Heart right ventricle (tissue), 16 donors: ENCODE measurements at places on chromosomes 12 and 14. TPM values are rescaled to one million over a fixed set of nuclear protein-coding genes. Genes with fewer than 3 reads are reported as not detected.

The HHIPL1 gene
- 0.59 TPM for polyA plus RNA-seq

The YARS2 gene
- 15.6 TPM for polyA plus RNA-seq

The SPIC gene
- not detected for polyA plus RNA-seq

The ADAM21 gene
- polyA plus RNA-seq: not detected

The ABCC9 gene
- polyA plus RNA-seq: 21.1 TPM

The SLC16A7 gene
- 6.0 TPM for polyA plus RNA-seq

- DNase-seq: no peak
Measured at GRCh38 chr12:32159925-32160324, 53.3 kb downstream of the BICD1 start.

GRCh38 chr12:47004634-47005033 lies 74.8 kb upstream of the PCED1B start:
- DNase-seq: no peak

- DNase-seq: no peak
Measured at GRCh38 chr12:19480459-19480858, 41.2 kb downstream of the AEBP2 start.

- DNase-seq: no peak
Measured at GRCh38 chr12:123681605-123682004, 10.7 kb downstream of the TCTN2 start.

DNA sequence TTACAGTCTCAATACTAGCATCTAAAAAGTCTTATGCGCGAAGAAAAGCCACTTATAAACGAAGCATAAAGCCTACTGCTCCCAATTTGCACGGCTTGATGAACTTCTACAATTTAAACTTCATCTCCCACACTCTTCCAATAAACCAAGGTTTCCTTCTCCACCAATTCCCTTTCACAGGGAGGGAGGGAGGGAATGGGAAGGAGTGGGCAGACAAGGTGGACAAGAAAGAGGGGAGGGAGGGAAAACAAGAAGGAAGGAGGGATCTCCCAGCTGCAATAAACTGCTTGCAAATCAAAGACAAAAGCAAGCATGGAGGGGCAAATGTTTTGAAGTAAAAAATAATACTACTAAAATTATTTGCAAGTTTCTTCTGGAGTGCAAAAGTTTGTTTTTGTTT lies 64.5 kb downstream of the MED13L start:
- no peak for DNase-seq

DNA sequence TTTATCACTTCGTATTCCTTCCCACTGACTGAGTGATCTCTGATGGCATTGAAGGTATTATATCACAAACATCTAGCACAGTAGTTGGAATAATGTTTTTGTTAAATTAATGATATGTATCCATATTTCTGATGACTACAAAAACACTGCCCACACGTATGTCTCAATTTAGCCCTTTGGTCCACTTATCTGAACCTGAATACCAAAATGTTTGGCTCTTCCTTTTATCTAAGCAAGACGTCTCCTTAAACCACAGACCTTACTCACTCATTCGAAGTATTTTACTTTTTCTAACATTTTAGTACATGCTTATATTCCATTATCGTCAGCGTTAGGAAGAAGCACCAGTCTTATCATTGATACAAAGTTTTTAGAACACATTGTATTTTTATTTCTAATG lies 126.4 kb downstream of the PIK3C2G start:
- no peak for DNase-seq

GRCh38 chr12:88207921-88208620 lies 66.0 kb downstream of the TMTC3 start:
- no peak for DNase-seq
